ENCODE measurements at places on chromosomes 12 and 14.

DNA sequence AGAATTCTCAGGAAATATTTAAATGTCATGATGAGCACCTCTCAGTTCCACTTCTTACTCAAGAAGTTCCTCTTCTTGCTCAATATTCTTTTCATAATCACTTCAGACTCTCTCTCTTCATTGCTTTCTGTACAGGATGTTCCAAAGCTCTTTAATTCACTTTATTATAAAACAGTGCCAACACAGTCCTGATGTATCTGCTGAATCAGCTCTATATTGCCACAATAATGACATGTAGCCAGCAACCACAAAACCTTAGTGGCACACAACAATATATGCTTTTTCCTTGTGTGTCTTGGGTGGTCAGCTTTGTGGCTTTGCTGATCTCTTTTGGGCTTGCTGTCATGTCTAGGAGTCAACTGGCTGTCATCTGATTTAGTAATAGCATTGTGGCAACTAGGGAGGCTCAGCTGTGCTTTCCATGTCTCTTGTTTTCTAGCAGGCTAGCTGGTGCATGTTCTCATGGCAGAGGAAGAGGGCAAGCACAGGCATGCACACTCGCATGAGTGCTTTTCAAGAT is 52.8 kb upstream of the SLC2A13 start:
- DNase-seq = no peak

DNA sequence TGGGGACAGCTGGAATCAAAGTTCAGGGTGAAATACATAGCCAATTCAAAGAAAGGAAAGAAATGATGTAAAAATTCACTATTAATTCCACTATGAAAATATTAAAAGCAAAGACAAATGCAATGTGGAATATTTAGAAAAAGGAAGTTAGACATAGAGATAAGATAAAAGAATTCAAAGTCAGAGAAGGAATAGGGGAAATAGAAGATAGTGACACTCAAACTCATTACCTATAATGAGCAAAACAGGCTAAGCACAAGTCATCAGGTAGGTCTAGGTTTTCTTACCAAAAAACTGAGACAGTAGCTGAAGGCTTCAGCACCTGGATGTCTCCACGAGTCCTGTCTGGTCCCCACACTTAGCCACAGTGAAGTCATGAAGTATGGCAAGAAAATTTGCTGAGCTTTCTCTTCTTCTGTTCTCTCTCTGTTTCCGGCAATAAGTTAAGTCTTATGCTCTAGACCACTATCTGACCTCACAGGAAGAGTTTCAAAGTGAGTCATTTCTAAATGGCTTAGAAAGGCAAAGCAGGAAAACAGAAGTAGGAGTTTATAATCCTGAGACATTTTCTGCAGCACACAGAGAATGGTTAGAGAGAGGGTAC is at the start of gene C3AR1:
TSS of gene C3AR1 (minus strand) at position 369 of the 604 bp plus-strand sequence. CDS start 6,174 bp downstream, outside the sequence.
- no peak for DNase-seq

DNA sequence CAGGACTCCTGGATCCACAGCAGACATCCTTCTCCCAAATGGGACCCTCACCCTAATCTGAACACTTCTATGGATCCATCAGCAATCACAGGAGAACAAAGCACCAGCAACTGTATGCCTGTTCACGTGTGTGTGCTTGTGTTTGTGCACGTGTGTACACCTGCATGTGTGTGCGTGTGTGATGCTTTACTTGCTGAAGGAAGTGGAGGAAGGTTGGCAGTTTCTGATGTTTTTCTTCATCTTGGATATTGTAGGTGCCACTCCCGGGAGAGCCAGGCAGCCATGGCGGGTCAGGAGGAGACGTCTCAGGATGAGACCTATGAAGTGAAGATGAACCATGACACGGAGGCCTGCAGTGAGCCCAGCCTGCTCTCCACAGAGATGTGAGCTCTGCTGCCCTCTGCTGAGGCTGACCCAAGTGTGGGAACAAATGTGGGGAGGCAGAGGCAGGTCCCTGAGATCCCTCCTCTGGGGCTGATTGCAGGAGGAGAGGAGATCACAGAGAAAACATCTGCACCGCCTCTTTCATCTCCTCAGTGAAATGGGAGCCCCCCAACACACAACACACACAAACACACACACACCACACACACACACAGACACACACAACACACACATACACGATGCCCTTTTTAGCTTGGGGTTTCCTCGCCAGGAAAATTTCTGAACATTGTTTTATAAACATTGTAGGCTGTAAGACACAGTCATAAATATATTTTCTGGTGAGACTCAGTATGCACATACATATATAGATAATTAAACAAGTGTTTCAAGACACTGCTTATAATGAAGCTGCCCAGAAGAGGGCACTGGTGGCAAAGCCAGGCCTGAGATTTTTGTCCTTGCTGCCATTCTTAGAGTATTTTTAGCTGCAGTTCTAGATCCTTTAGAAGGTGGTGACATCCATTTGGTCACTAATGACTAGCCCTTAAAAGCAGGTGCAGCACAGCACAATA is 112.2 kb upstream of the FKBP4 start:
- DNase-seq = no peak

DNA sequence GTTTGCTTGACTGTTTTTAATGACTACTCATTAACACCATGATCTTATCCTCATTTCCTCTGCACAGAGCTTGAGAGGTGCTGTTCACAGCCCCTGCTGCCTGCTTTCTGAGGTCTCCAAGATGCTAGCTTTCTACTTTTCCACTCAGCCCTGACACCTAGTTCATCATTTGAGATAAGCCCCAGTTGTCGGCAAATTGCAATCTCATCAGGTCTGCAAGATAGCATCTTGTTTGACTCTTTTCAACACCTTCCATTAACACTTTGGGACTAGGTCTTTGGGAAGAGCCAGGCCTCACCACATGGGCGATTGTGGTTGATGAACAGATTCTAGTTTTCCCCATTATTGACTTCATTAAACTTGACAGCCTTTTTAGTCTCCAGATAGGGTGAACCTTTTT is 904.8 kb downstream of the DIO2 start:
- DNase-seq = no peak

DNA sequence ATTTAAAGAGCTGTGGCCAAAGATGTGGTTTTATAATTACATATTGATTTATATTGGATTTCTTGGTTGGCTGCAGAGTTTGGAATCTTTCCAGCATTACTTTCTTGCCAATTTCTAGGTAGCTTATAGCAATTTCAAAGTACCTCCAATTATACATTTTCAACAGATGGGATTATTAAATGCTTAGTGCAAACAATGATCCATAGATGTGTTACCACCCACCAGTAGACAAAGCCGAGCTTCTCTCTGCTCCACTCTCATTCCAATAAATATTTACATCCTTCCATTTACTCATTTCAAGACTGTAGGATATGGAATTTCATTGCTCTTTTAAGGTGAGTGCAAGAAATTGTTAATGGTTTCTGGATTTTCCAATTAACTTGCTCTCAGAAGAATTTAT is 21.6 kb upstream of the TMCC3 start:
- DNase-seq = no peak

DNA sequence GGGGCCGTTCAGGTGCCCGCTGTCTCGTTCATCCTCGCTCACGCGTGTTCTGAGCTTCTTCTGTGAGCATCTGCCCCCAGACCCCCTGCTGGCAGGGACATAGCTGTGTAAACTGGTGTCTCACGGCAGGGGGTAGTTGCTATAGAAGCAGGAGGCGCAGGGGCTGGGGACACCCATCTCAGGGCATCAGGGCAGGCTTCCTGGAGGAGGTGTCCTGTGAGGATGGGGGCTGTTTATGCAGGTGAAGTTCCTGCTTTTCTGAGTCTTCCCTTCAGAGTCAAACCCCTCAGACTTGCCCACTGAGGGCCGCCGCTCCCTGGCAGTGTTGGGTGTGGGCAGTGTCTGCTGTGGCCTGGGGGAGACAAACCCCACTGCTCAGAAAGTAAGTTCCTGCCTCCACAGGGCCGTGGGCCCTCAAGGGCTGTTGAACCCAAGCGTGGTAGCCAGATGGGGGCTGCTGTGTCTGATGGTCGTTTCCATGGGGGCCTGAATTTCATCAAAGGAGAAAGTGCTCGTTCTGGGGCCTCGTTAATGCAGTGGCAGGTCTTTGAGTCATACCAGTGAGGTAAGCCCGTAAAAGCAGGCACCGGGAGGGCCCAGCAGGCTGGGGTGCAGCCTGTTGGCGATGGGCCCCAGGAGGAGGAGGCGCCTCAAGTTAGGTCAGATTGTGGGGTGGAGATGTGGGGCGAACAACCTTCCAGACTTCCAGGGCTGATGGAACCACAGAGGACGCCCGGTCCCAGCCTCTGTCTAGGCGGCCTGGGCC is 23.4 kb downstream of the KIF26A start:
- no peak for DNase-seq

DNA sequence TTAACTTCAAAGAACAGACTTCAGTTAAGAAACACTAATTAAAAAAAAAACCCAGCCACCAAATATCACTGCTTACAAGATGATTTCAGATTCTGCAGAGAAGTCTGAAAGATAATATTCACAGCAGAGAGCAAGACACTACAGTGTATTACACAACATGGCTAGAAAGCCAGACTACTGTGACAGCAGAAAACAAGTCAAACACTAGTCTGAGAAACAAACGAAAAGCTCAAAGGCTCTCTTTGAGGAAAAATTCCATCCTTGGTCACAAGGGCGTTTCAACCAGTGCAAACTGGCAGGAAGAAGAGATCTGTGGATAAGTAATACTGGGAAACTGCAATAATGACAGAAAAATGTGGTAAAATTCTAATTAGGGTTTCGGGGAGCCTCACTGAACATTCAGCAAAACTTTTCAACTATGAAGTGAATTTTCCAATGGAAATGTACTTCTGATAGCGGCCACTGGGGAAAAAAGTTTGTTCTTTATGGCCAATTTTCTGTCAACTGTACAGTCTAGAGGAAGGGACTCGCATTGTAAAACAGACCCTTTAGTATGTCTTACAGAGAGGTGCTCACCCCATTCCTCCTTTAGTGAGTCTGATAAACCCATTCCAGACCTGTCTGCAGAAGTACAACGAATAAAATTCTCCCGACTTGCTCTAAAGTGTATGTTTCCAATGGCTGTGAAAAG is 50.4 kb downstream of the ACADS start:
- no peak for DNase-seq

- no peak for DNase-seq
Observed at GRCh38 chr14:52031781-52032180, 37.1 kb downstream of the NID2 start.

DNA sequence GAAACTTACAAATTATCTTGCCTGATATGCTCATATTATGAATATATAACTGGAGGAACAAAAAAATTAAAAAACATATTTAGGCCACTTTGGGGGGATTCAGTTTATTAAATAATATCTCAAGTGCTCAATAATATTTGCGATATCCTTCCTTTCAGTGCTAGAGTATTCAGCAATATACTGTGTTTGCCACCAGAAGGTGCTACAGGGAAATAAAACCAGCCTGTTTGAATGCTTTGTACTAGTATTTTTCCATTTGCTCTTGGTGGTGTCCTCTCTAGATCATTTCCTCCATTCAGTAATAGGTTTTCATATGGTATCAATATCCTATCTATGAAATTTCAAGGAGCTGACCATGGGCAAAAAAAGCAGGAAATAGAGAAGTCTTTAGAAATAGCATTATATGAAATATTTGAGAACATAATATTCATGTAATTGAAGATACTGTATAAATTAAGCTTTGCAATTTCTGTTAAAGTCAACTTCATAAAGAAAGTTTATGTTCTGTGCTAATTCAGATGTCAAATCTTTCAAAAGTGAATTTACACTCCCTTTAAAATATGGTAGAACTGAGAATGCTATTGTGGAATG is 106.2 kb upstream of the NAV3 start:
- no peak for DNase-seq

DNA sequence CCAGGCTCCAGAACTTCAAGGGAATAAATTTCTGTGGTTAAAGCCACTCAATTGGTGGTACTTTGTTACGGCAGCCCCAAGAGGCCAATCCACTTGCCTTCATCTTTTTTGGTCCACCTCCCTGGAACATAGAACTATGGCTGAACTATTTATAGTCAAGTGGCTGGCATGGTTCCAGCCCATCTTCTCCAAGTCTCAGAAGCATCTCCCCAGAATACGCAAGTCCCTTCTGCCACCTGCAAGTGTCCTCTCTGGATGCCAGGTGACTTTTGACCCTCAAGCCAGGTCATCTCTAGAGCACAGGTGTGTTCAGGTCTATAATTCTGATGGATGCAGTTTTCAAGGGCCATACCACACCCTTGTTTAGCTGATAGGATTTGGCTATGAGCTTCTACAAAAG is 371.5 kb downstream of the AACS start:
- no peak for DNase-seq

- DNase-seq = no peak
Observed at GRCh38 chr14:53668897-53669296, 287.7 kb downstream of the BMP4 start.

DNA sequence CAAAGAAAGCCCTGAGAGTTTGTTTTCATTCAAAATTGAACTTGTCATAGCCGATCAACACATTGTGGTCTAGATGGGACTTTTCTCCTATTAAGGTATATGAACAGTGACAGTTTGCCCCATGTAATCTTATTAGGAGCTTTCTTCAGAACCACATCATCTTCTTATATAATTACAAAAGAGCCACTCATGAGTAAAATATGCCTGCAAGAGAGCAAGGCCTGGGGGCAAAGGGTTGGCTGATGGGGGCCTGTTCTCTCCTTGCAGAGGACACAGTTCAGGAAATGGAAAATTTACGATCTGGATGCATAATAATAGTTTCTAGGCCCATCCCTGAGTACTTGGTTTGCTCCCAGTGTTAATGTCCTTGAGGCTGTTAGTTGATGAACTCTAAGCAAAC is 87.8 kb downstream of the FLRT2 start:
- no peak for DNase-seq

DNA sequence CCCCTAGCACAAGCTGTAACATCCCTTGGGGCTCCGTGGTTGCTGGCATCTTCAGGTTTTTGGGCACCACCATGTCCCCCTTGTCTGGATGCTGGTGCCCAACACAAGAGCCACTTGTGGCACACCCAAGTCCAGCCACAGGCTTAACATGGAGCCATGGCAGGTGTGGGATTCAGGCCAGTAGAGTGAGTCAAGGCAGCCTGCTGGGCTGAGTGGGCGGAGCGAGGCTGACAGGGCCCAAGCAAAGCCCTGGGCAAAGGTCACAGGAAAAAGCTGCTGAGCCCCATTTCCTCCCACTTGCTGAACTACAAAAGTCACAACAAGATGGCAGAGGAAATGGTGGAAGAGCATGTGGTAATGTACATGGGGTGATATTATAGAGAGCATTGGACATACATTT is 950.7 kb upstream of the FLRT2 start:
- no peak for DNase-seq

DNA sequence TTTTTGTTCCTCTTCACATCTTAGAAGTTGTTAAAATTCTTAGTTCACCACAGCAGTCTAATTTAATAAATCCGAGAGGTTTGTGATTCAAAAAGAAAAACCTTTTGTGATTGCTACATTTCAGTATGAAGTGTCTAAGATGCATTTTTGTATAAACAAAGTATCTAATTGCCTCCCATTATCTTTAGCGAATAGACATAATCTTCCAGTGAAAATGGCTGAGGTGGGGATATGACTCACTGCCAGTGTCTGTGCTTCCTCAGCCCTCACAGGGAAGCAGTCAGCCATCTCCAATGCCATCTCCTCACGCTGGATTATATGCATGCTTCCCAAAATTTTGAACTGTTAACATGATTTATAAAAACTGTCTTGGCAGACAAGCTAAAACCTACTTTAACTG is 7.6 kb downstream of the GCH1 start:
- DNase-seq = no peak

All from stimulated activated CD8-positive, alpha-beta memory T cell treated with anti-CD3 and anti-CD28 coated beads, Interleukin-7, amount 100 ng/mL, for 1 hour (primary cell).